ENCODE measurements at places on chromosomes 2 and 18. TPM values are rescaled to one million over a fixed set of nuclear protein-coding genes. Genes with fewer than 3 reads are reported as not detected.

GRCh38 chr2:233486778-233487552 lies 79.6 kb downstream of the USP40 start:
- no peak for DNase-seq

DNA sequence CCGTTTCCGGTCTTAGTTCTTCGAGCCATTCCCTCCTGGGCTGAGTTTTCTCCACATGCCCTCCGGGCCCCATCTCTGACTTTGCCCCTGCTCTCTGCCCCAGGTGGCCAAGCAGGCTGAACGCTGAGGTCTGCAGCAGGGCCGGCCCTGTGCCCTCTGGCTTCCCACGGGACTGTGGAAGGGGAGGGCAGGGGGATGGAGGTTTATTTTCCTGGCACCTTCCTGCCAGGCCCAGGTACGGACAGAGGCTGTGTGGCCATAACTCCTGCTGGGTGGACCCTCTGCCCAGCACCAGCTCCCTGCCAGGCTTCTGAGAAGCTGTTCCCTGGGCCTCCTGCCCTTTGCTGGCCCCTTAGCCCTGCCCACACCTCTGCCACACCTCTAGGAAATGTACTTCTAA lies 164.0 kb downstream of the TFCP2L1 start:
- DNase-seq, result no peak

Gene PDE1A
- not detected for total RNA-seq

DNA sequence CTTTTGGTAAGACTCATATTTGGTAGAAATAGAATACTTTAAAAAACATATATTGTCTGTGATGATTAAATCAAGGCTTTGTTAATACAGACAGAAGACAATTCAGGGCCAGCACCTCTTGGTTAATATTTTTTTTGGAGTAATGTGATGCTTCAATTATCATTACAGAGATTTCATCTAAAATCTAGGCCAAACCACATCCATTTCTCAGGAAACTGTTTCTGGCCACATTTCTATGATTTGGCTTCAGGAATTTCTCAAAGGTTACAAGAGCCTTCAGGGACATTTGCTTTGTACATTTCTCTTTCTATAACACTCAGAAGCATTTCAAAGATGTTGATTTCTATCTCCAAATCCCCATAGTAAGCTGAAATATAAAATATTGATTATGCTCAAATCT lies 614.9 kb downstream of the LRP1B start:
- no peak for DNase-seq

DNA sequence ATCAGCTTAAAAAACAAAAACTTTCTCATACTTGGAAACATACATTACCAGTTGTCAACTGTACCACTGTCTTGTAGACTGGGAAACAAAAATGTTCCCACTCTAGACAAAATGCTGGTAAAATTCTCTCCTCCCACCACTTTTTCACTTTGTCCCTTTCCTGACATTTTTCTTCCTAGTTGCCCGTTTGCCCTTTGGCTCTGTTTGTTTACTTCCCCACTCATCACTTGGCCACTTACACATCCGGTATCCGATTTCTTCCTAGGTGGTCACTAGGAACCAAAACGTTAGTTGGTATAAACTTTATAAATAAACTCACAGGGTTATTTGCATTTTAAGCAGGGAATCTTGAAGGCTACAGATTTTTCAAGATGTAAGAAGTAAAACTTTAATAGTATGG lies 84.9 kb downstream of the METTL4 start:
- no peak for DNase-seq

DNA sequence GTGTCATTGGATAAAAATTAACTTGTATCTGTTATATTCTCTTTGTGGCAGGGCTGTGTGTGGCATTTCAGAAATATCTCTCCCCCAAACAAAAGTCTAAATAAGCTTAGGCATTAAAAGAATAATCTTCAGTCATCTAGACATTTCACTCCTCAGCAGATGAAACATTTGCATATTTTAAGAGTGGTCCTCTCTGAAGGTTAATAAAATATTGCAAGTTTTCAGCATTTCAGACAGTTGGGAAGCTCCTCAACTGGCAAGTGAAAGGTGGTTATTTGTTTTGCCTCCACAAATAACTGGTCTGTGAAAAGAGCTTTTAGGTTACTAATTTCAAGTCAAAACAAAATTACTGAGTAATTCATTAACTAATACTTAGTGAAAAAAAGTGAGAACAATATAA lies 462.6 kb downstream of the EPHA4 start:
- no peak for DNase-seq

DNA sequence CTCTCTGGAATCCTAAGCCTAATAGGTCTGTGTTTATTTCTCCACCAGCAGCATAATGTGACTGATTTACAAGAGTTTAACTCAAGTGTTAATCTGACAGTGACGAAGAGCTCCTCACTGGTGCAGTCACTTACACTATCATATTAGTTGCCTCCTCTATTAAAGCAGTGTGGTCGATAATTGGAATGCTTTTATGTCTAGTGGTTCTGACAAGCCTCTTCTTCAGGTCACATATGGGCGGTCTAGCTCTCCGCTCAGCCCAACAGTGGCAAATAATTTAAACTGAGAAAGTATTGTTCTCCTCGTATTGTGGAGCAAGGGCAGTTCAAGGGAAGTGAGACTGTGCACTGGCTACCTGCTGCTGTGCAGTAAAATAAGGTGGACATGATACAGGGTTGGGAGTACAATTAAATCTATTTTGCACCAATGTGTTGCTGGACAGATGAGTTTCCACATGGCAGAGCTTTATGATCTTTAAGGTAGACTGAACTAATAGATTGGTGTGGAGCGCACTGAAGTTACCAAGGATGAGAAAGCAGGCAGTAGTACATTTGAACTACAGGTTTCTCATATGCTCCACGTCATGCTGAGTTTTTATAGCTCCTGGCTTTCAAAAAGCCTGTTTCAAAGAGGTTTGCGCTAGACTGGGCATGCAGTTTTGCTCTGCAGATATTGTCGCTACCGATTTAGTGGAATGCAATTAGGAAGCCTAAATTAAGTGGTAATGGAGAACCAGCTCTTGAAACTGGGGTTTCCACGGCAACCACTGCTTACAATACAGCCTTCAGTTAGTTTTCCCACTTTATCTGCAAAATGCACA lies 151.7 kb upstream of the POU3F3 start:
- DNase-seq, result no peak

DNA sequence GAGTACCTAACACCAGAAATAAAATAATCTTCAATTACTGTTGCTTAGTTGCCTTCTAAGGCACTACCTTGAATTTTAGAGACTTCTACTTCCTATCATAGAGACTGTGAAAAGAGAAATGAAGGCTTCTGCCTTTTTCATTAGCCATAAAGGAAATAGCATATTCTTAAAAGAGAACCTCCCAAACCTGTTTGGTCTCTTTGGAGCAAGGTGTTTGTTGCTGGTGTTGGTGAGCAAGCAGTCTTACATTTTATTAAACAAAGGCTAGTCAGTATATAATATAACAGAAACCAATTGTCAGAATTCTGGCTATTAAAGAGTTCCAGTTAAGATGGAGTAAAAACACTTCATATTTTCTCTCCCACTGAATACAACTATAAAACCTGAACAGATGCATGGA lies 116.4 kb downstream of the TAF4B start:
- DNase-seq, result no peak

GRCh38 chr2:128552141-128552805 lies 233.6 kb upstream of the HS6ST1 start:
- no peak for DNase-seq

Gene COL4A4
- not detected for total RNA-seq

DNA sequence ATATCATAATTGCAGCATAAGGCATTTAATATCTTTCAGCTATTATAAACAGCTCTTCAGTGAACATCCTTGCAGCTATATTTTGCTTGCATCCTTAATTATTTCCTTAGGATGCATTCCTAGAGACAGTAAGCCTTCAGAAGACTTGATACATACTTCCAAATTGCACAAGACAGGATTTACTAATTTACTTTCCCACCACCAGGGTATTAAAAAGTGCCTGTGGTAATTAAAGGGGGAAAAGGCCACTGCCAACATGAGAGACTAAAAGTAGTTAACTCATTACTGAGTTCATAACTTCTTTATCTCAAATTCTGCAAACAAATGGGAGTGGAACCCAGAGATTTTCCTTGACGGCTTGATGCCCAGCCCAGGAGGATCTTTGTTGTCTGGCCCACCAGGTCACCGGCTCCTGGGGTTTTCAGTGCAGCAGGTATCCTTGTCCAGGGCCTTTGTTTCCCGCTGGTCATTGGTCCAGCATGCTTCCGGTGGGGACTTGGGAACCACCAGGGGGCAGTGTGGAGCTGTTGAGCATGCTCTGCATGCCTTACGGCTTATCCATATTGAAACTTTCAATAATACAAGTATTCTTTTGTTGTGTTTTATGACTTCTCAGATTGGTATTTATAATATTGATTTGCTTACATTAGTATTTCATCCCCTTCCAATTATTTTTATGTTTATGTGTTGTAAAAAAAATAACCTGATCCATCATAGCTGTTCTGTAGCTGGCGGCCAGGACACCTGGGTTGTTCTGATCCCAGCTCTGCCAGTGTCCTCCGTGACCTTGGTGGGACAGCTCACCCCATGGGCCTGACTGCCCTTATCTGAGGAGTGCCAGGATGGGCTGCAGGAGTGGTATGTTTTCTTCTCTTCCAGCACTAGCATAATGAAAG lies 61.4 kb downstream of the TGOLN2 start:
- DNase-seq, result peak; percentile 86

Measured in activated CD8-positive, alpha-beta T cell treated with anti-CD3 and anti-CD28 coated beads for 36 hours (primary cell).